ENCODE measurements at places on chromosomes 5 and 9.

GRCh38 chr5:69231281-69231680 is 3.4 kb upstream of the CDK7 start:
- DNase-seq, result no peak

- DNase-seq, result no peak
Measured at GRCh38 chr9:85859765-85860164, 81.2 kb upstream of the NAA35 start.

DNA sequence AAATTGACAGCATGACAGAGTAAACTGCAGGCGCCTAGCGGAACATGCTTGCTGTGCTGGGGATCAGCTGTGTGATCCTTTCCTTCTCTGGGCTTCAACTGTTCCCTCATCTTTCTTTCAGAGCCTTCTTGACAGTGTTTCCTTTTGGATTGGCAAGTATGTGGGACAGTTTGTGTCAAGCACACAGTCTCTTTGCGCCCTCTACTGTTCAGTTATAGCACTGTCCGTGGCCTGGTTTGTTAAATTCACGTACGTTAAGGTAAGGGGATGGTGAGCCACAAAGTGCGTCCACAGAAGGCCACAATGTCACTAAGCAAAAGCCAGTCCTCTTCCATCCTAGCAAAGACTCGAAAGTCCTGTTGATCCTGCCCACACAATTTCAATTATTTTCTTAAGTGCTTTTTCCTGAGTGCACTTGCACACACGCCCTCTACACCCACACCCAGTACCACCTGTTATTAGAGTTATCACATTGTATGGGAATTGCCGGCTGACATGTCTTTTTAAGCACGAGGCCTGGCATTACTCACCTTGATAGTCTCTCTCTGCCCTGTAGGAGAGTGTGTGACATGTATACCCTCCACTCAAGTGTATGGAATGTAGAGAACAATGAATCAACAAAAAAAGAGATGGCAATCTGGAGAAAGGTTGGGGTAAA is 22.5 kb upstream of the PTPN3 start:
- DNase-seq, result no peak

- DNase-seq, result no peak
Measured at GRCh38 chr5:141605523-141606277, 13.1 kb downstream of the DIAPH1 start.

GRCh38 chr5:110112348-110112747 is 422.6 kb downstream of the MAN2A1 start:
- DNase-seq, result no peak

DNA sequence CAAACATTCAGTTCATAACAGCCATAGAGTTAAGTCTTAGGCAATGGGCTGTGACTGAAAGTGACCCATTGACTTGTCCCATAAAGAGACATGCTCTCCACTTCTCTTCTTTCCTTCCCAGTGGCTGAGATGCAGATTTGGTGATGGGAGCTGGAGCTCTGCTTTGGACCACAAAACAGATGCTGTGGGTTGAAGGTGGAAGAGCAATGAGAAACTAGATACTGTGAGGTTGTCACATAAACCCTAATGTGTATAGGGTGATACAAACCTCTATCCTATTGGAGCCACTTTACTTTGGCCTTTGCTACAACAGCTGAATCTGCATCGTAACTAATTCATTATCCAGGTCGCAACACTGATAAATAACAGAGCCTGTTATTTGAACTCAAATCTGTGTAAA is 192.0 kb downstream of the TTC39B start:
- DNase-seq, result no peak

GRCh38 chr9:87381050-87381711 is 116.5 kb upstream of the DAPK1 start:
- no peak for DNase-seq

- DNase-seq, result peak; percentile 76
Measured at GRCh38 chr9:37433867-37434371, 11.4 kb downstream of the GRHPR start.

DNA sequence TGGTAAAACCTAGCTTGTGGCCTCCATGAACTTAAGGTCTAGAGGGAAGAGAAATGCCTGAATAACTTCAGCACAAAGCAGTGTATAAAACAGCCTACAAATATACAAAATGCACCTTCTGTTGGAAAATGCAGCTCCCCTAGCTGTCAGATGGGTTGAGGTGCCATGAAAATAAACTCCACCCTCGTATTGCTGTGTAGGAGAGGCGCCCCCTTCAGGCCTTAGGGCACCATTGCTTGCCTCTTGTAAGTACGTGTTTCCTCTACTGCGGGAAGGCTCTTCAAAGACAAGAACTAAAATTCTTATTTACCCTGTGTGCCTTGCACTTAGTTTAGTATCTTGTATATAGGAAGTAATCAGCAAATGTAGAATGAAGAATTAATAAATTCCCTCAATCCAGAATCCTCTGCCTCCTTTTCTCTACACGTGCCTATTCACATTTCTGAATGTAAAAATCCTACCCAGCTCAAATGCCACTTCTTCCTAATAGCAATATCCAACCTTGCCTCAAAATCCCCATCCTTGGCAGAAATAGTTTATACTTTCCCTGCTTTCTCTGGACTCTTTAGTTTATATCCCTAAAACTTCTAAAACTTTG is 393.7 kb upstream of the PDE4D start:
- DNase-seq, result peak; percentile 23

GRCh38 chr9:38394416-38394815 is 1.9 kb downstream of the ALDH1B1 start:
- no peak for DNase-seq

GRCh38 chr9:117095081-117095480 is 319.8 kb downstream of the ASTN2 start:
- no peak for DNase-seq

DNA sequence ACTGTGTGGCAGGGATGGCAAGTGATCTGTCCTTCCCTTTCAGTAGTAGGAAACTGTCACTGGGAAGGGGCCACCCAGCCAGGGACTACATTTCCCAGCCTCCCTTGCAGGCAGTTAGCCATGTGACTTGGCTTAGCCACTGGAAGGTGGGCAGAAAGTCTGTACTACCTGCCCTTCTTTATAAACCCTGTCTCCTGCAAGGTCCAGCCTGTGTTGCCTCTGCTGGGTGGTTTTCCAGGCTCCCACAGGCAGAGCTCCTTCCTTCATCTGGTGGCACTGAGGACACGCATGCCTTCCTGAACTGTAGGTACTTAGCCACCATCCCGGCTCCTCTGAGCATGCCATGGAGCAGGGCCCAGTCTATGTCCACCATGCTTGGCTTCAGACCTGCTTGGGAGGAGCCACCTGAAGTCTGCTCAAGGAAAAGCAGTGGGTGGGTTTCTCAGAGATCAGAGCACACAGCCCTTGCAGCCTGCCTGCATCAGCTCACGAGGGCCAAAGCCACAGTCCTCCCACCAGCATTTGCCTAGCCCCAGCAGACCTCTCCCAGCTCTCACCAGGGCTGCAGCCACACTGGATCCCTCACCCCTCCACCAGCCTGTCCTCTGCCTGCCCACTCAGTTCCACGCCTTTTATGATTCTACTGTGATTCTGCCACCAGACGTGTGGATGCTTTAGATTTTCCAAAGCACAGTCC is 16.7 kb upstream of the SLC25A51 start:
- DNase-seq, result no peak

DNA sequence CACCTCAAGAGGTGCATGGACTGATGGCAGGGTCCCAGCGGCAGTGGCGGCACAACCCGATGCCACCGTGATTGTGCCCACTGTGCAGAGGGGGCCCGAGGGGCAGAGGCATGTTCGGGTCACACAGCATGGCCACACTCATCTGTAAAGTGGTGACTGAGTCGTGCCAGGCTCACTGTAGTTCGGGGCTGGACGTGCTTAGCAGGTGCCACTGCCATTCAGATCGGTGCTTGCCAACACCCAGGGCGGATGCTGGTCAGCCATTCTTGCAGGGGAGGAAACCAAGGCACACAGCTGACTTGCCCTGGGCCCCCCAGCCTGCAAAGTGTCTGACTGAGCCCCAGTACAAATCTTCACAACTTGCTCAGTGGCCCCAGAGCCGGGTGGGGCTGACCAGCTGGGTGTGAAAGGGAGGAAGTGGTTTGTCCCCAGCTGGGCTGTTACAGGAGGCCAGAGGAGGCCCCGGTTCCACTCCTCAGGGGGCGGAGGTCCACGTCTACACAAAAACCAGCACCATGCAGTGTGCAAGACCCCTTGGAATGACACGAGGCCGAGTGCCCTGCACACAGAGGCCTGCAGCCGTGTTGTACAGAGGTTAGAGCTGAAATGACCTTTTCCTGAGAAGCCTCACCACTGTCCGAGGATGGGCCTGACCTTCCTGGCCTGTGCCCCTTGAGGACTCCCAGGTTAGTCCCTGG is 17.9 kb downstream of the FGD3 start:
- DNase-seq, result no peak

All from substantia nigra (tissue), 51 donors.